ENCODE measurements at places on chromosomes 1 and 21.
A peak's percentile ranks its signal among the peaks of the same experiment; 100 is the strongest.

DNA sequence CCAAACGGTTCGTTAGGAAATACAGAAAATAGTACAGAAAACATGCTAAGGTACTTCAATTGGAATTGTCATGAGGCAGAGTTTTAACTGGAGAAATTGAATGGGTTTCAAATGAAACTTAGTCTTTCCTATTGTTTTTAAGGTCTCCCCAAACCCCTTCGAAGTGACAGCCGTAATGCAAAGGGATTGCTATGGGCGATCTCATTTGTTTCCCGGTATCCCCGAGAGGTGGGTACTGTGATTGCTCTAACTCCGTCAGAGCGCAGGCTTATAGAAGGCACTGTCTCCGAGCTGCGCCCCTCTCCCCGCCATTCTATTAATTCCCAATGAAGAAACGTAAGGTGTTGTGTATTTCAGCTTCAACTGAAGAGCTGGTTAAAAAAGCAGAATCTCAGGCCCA is 22.0 kb upstream of the RNF187 start:
- no peak for DNase-seq

- no peak for DNase-seq
These were observed 21.6 kb downstream of the KCND3 start for GRCh38 chr1:111967886-111968285.

DNA sequence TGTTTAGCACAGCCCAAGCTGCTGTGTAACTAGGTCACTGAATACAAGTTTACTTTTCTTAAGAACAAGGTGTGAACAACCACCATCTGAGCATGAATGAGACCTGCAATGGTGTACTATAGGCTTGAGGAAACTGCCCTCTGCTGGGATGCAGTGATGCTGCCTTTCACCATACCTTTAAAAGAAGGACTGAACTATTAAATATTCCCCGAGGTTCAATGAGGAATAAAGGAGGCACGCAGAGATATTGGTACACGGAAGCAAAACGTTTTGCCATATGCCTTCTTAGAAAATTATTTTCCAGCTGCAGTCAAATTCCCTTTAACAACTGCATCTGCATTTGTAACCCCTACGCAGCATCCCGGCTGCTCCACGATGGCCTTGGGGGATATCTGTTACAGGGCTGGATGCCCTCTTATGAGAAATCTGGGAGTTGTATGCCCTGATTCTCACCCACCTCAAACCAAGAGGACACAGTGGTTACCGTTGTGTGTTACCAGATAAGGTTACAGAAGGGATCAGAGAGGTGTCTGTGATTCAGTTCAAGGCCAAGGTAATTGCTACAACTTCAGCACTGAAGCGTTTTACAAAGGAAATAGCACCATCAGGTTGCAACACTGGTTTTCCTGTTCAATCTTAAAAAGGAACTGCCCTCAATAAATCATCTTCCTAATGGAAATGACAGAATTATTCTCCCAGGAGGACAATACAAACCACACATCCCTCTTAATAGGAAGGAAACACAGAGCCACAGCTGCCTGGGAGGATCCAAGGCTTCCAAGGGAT is 470.5 kb downstream of the LTN1 start:
- DNase-seq: no peak

DNA sequence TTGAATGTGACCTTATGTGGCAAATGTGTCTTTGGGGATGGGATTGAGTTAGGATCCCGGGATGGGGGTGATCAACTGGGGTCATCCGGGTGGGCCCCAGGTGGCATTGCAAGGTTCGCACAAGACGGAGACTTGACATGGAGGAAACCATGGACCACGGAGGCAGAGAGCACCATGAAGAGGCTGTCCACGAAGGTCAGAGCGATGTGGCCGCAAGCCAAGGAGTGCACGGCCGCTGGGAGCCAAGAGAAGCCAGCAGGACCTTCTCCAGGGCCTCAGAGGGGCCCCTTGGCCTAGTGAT is 22.3 kb upstream of the COL18A1 start:
- DNase-seq: no peak

DNA sequence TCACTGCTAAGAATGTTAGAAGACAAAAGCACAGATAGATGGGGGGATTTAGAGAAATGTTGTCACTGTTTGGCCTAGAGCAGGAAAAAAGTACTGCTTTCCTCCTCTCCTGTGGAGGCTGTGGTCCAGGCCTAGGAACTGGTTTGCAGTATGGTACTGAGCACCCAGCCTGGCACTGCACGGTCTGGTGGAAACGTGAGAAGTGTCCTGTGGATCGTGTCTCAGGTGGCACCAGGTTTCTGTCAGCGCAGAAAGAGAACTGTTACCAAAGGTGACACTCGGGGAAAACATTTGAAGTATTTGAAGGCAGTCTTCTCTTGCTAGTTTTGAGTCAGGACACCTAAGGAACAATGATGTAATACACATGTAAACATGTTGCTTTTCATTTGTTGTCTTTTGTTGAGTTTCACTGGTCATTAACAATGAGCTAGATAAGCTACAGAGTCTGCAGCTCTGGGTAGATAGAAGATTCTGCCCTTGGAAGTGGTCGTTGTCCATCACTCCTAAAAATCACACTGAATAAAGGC is 63.0 kb downstream of the B3GALNT2 start:
- DNase-seq: no peak

DNA sequence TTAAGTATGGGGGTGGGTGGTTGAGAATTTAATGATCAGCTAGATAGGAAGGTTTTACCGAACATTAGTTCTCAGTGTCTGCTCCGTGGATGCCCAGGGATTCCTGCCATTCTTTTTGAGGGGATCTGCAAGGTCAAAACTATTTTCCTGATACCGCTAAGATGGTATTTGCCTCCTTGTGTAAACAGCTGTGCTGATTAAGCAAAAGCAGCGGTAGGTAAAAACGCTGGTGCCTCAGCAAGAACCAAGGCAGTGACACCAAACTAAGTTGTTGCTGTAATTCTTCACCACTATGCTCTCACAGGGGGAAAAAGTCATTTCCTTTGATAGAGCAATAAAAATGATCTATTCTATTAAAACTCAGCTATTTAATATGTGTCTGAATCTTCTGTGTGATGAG is 229.0 kb downstream of the FMN2 start:
- DNase-seq: no peak

DNA sequence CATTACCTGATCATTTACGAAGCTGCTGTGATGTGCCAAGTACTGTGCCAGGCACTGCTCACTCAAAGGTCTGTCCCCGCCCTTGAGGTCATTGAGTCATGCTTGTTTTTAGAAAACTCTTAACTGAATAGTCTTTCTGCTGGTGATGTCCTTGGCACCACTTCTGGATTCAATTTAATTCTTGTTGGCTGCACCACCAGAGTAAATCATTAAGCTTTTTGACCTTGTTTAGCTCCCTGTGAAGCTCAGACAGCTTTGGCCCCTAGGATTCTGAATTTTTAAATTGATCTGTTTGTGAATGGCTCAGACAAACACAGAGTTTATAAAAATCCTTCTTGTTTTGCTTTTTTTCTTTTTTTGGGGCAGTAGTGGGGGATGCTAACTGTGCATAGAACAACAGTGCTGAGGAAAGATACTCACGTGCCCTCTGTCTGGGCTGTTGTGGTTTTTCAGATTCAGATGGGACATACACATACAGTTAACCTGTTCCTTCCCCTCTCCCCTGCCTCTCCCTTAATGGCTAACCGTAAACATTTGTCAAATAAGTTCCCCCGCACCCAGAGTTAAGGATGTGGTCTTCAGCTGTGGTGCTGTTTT is 67.6 kb downstream of the MTR start:
- DNase-seq: no peak

DNA sequence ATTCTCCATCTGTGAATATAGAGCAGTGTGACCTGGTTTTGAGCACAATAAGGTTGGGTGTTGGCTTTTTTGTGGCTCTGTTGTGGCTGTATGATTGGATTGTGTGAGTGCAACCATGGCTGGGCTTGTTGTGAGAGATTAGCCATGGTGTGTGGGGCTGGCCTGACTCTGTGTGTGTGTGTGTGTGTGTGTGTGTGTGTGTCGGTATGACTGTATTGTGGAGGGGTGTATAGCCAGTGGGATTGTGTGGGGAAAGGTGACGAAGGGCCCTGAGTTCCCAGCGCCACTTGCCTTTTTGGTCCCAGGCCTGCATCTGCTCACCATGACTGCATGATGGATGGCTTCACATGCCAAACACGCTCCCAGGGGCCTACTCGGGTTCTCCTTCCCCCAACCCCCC is 5.9 kb upstream of the SLC6A9 start:
- DNase-seq: no peak

DNA sequence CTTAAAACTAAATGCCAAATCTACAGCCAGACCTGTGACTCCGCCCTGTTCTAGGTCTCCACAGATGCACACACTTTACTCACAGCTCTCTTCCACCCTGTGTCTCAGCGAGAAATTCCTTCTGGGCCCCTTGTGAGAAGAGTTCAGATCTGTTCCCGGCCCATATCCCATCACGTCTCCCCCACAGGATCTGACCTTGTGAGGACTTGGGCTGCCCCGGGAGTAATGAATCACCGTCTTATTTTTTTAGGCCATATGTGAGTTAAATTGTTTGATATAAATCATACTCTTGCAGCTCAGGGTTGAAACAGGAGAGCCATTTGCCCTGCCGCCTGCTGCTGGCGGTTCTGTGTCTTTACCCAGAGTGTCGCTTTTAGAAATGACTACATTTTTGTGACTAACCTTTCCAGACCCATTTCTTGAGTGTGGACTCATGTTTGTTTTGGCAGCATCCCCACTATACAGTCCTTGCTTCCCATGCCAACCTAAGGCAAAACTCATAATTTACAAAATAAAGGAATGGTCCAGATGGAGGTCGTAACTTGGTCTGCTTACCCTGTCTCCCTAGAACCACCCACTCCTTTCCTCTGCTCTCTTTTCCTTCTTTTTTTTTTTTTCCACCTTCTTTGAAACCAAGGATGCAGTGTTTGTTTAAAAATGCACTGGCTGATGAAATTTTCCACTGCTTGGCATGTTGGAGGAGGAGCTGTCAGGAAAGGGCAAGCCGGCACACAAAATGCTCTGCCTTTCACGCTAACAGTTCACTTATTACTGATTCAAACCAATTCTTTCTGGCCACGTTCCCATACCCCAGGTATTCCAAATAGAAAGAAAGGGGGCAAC is 98.0 kb upstream of the C1orf105 start:
- DNase-seq: no peak

GRCh38 chr1:212507369-212507768 is 74.6 kb downstream of the NENF start:
- DNase-seq: no peak

GRCh38 chr21:45541221-45542039 is 810 bp downstream of the SLC19A1 start:
- DNase-seq: peak; percentile 68

GRCh38 chr1:233088613-233089012 is 138.2 kb downstream of the NTPCR start:
- no peak for DNase-seq

GRCh38 chr1:7643530-7643929 is 127.6 kb upstream of the VAMP3 start:
- no peak for DNase-seq

Measured in activated CD8-positive, alpha-beta memory T cell treated with anti-CD3 and anti-CD28 coated beads for 48 hours (primary cell).